NCI-H774 (cell line): ENCODE measurements at places on chromosomes 13 and 19.

GRCh38 chr19:16330806-16331690 lies 6.4 kb downstream of the KLF2 start:
- no peak for DNase-seq

DNA sequence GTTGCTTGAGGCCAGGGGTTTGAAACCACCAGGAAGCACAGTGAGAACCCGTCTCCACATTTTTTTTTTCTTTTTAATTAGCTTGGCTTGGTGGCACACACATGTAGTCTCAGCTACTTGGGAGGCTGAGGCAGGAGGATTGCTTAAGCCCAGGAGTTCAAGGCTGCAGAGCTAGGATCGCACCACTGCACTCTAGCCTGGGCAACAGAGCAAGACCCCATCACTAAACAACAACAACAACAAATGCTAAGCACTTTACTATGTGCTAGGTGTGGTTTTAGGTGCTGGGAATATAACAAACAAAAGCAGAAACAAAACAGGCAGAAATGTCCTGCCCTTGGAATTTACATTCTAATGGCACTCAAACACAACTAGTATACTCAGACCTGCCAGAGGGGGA lies 51.3 kb downstream of the RYR1 start:
- DNase-seq, result no peak

GRCh38 chr19:18349524-18350128 lies 9.2 kb downstream of the PGPEP1 start:
- DNase-seq, result peak; percentile 28

GRCh38 chr13:31051999-31052398 lies 109.7 kb downstream of the HSPH1 start:
- no peak for DNase-seq

DNA sequence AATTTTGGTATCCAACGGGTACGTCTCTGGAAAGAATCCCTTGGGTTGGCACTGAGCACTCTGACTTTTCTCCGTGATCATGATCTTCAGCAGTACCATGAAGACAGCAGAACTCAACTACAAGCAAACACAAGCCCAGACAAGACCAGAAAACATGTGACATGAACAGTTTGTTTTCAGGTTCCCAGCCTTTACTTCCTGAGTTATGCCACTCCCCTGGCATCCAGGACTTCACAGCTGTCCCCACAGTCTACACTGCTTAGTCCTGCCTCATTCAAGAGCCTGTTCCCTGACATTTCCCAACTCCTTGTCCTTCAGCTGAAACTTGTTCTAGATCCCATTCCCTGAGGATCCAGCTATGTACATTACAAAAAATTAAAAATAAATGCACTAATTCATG lies 4.9 kb upstream of the N4BP2L1 start:
- no peak for DNase-seq

DNA sequence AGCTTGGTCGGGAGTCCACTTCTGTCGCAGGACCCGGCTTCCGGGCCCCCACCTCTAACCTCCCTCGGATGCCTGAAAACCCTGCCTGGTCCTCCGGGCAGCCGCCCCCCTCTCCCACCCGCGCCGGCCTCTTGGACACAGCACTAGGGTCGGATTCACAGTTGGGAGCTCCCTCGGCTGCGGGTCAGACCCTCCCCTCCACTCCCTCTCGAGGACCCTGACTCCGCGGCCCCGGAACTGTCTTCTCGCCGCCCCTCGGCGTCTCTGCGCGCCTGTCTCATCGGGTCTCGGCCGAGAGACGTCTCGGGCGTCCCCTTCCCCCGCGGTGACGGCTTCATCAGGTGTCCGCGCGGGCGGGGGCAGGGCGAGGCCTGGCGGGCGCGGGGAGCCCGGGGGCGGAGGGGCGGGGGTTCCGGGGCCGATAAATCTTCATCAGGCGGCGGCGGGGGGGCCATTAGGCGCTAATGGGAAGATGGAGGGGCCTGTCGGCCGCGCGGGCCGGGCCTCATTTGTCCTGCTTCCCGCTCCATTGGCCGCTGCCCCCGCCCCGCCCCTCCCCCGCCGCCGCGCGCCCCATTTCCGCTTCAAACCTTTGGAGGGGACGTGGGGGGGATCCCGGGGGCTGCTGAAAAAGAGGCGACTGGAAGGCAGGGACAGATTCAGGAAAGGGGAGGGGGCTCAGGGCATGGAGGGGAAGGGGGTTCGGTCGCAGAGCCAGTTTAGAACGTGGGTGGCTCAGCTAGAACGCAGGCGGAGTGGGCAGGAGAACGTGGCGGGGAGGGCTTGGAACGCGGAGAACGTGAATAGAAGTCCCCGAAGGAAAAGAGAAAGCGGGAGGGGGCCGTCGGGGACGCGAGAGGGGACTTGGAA lies 11.8 kb upstream of the ERFL start:
- peak; percentile 26 for DNase-seq

- DNase-seq, result no peak
These were observed 298.6 kb downstream of the DCLK1 start for GRCh38 chr13:35832551-35832950.

DNA sequence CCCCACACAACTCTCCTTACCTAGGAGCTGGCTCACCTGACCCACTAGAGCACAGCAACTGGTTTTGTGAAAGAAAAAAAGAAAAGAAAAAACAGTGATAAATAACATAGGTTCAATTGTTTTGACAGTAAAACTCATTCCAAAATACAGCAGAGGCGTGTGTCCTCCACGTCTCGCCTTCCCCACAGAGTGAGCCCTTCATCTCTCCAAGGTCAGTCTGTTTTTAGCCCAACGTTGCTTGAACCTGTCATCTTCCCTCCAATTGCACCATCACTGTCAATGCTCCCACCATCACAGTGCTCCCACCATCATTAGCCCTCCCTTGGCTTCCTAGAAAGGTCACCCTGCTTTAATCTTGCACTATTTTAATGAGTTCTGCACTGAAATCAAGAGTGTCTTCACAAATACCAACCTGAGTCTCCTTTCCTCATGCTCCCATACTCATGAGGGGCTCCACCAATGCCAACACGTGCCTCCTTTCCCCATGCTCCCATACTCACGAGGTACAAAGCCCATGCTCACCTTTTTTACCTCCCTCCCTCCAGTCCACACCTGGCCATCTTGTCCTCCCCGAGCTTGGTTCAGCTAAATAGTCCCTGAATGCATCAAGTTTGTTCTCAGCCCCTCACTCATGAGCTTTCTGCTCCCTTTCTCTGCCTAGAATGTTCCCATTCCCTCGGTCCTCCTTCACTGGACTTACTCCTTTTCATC lies 103.7 kb downstream of the IRS2 start:
- DNase-seq, result no peak

DNA sequence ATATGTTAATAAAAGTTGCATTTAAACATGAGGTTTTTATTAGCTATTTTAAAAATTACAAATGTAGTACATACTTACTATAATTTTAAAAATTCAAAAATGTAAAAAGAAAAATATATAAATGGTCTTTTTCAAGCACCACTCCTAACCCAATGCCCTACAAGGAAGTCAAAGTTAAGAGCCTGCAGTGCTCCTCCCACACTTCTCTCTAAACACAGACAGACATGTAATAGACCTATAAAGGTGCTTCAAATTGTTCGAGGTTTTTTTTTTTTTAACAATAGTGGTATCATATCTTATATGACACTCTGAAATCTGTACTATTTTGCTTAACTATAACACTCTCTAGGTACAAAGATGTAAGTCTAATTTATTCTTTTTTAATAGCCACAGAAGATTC lies 25.4 kb downstream of the VWA8 start:
- DNase-seq, result no peak

DNA sequence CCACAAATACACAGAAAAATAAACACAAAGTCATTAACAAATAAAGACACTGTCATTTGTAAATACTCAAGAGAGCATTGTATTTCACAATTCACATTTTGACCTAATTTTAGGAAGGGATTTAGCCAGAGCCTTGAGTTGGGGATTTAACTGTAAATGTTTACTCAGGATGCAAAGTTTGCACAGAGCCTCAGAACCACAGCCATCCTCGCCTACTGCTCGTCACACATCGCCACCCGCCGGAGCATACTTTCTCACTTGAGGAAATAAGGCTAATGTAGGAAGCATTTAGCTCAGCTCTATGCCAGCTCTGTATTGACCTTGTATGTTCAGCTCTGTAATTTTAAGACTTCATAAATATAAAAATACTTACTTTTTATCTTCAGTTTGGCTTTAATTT lies 442.7 kb downstream of the OXGR1 start:
- DNase-seq, result no peak

DNA sequence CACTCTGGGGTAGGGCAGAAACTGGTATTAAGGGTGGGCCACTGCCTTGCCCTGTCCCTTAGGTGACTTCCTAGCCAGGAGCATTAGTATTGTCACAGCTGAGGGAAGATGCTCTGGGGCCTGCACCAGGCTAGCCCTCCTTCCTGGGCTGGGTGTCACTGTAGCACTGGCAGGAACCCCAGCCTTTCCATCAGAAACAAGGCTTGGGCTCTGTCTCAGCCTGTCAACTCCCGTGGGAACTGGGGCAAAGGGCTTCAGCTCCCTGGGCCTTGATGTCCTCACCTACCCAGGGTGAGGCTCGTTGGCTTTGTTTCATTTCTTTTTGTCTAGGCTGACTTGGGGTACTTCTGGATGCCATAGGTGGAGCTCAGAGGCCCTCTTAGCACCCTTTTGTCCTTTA lies 18.0 kb downstream of the PAF1 start:
- no peak for DNase-seq

GRCh38 chr13:99722338-99722818 lies 221.1 kb downstream of the TM9SF2 start:
- no peak for DNase-seq

GRCh38 chr19:35623327-35624010 lies 5.4 kb upstream of the RBM42 start:
- no peak for DNase-seq

GRCh38 chr13:21086929-21087328 lies 25.5 kb upstream of the LATS2 start:
- no peak for DNase-seq

DNA sequence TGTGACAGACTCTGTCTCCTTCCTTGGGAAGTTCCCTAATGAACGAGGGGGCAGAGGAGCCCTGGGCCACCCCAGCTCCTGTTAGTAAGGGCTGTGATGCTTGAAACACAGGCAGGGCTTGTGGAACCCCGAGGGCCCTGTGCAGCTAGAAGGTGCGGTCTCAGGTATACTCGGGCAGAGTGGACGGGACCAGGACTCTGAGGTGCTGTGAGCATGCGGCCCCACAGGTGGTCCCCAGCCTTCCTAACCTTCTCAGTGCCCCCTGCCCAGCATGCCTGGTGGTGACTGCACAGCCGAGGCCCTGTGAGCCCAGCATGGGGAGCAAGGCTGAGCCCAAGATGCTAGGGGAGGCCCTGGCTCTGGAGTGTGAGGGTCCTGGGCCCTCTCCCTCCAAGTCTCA lies 4.0 kb upstream of the SIGLEC8 start:
- DNase-seq, result no peak

- DNase-seq, result no peak
These were observed 38.3 kb downstream of the MRPS31 start for GRCh38 chr13:40732658-40733057.

GRCh38 chr13:80168089-80168850 lies 172.7 kb downstream of the SPRY2 start:
- DNase-seq, result no peak

- DNase-seq, result no peak
These were observed 5.4 kb upstream of the MBD3L3 start for GRCh38 chr19:7063764-7064418.

DNA sequence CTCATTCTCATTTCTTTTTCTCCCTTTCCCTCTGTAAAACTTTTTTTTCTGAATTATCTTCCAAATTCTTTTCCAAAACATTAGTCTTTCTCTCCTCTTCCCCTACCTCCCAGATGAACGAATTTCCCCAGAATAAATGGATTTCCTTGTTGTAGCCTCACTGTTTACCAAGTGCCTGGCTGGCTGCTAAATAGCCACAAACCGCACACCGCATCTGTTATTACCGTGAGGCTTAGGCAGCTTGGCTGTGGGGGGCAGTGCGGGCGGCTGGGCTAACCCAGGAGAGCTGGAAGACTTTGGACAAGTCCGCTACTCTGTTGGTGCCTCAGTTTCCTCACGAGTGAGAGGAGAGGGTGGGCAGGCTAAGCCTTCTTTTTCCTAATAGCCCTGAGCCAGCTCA lies 10.7 kb downstream of the IL17D start:
- DNase-seq, result no peak

DNA sequence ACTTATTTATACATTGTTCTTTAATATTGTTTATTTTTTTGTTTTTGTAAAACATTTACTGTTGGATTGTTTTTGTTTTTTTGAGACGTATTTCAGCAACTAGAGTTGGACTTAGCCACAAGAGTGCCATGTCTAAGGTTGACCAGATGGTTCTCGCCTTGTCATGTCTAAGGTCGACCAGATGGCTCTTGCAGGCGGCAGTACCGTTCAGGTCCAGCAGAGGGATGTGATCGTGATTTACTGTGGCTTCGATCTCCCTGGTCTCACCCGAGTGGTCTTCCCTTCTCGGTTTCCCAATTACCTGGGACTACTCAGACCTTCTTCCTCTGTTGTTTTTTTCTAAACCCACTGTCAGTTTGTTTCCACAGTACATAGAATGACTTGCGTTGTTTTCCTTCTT lies 1438.6 kb downstream of the UQCRFS1 start:
- no peak for DNase-seq

DNA sequence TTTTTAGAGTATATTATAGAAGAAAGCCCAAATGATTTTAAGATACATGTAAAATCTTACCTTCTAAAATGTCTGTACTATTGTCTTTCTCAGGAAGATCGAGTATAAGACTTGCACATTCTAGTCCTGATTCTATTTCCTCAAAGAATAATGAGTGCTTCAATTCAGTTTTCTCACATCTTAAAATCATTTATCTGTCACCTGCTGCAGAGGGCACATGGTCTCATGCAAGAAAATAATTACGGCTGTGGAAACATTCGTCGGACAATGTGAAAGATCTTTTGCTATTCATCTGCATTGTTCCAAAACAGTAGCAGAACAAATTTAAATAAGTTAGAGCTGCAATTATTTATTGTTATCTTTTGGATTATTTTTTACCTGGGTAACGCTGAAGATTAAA lies 1403.5 kb downstream of the PCDH9 start:
- DNase-seq, result peak; percentile 4

DNA sequence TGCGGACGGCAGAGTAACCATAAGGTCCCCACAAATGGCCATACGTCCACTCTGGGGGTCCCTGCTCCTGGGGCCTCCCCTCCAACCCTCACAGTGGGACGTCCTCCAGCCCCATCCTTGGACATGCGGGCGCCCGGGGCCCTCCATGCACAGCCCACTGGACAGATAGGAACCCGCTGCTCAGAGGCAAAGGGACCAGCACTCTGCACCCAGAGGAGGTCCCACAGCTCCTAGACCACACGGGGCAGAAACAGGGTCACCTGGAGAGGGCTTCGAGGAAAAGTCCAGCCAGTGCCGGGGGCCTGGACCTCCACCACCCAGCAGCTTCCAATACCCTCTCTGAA lies 11.1 kb downstream of the REXO1 start:
- DNase-seq, result no peak
